ENCODE measurements at places on chromosomes 12 and 14.

- DNase-seq: no peak
These were observed 149.5 kb downstream of the TMTC3 start for GRCh38 chr12:88291498-88292131.

GRCh38 chr12:1576410-1577241 lies 17.8 kb downstream of the FBXL14 start:
- no peak for DNase-seq

- DNase-seq: no peak
These were observed 2.0 kb downstream of the DYRK2 start for GRCh38 chr12:67650388-67651131.

DNA sequence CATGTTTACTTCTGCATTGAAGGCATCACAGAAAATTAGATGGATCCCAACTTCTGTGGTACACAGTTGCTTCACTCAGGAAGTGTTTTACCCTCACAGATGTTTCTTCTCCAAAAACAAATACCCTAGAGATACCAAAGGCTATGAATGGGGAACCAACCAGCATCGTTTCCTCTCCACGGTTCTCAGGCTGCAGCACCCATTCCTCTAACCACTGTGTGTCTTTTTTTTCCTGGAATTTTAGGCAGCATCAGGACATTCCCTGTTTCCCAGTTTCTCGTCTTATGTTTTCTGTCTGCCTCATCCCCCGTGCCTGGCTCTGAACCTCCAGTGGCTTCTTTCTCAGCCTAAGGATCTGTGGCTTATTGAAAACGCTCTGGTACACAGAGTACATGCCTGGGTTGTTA lies 72.0 kb upstream of the TBX5 start:
- DNase-seq: no peak

DNA sequence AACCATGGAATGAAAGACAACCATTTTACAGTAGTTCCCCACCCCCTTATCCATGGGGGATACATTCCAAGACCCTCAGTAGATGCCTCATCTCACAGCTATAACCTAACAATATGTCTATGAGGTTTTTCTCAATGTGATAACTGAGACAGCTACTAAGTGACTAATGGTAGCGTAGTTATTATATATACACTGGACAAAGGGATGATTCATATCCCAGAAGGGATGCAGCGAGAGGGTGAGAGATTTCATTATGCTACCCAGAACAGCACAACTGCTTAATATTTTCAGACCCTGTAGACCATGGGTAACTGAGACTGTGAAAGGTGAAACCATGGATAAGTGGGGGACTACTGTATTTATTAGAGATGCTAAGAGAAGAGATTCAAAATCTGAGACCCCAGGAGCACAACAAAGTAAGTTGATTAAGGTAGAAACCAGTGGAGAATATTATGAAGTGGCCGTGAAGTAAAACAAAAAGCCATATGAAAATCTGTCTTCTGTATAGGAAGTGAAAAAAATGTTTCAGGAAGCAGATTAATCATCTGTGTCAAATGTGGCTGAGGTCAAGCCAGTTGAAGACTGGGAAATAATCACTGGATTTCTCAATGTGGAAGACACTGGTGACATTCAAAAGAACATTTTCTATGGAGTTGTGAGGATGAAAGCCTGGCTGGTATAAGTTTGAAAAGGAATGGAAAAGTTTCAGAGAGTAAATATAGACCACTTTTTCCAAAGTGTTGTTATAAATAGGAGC lies 77.2 kb downstream of the RPL10L start:
- no peak for DNase-seq

- DNase-seq: no peak
These were observed 349.9 kb upstream of the PDE3A start for GRCh38 chr12:20018406-20018805.

GRCh38 chr12:99824900-99825542 lies 159.7 kb downstream of the ANKS1B start:
- DNase-seq: peak; percentile 61

DNA sequence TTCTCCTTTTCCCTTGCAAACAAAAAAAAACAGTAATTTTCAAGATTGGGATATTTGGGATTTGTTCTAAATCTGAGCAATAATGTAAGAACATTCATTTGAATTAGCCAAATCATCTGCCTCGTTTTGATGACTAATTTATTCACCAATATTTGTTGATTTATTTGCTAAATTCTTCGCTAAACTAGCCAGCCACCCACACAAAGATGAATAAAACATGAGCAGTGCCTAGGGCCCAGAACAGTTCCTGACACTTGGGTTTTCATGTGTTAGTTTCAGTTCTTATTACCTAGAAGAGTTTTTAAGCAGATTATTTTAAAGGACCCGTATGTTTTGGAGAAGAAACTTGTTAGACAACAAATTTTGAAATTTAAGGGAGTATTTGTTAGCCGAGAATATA lies 1.4 kb downstream of the ETNK1 start:
- no peak for DNase-seq

DNA sequence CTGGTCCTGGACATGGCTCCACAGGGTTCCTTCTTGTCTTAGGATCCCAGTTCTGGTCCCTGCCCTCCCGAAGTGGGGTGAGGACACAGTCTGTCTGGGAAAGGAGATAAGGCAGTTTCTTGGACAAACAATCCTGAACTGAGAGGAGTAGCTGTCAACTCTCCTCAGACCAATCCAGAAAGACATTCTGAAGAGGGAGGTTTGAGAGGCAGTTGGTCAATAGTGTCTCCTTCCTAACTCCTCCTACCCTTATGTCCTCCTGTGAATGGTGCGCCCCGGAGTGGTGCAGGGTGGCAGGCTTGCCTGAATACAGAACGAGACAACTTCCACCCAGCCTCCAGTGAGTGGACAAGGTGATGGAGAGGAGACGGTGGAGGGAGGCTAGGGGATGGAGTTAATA lies 15.4 kb upstream of the ASIC1 start:
- no peak for DNase-seq
